ENCODE measurements at places on chromosomes 1 and 21. TPM values are rescaled to one million over a fixed set of nuclear protein-coding genes. Genes with fewer than 3 reads are reported as not detected.
A peak's percentile ranks its signal among the peaks of the same experiment; 100 is the strongest.

Gene RGS2
- 116 TPM for polyA plus RNA-seq

Gene RNU1-1
- 3.2 TPM for polyA plus RNA-seq

GRCh38 chr1:154342836-154343472 lies 17.6 kb downstream of the ATP8B2 start:
- no peaks in the 10 kb centered on the region for H3K4me1 ChIP-seq
- no peak overlapping the region for H3K4me3 ChIP-seq
- no peak overlapping the region for H3K27ac ChIP-seq
- no peak for DNase-seq

- DNase-seq = peak; percentile 60
- H3K27ac ChIP-seq = peak overlapping the region; percentile 76
- no peaks in the 10 kb centered on the region for H3K27me3 ChIP-seq
- peaks cover 57% of the 10 kb centered on the region for H3K4me1 ChIP-seq
- no peak overlapping the region for H3K4me3 ChIP-seq
These were observed 158.3 kb downstream of the TOMM20 start for GRCh38 chr1:234970401-234970730.

GRCh38 chr1:9573723-9574122 lies 15.0 kb upstream of the TMEM201 start:
- DNase-seq = no peak
- no peak overlapping the region for H3K27ac ChIP-seq
- H3K36me3 ChIP-seq = peaks cover 28% of the 10 kb centered on the region
- H3K4me1 ChIP-seq = peaks cover 12% of the 10 kb centered on the region
- H3K27me3 ChIP-seq = no peaks in the 10 kb centered on the region
